A549 (cell line): ENCODE measurements at places on chromosomes 12 and 14. TPM values are rescaled to one million over a fixed set of nuclear protein-coding genes. Genes with fewer than 3 reads are reported as not detected.

- no peak for DNase-seq
Observed at GRCh38 chr12:90575995-90576394, 379.0 kb downstream of the CCER1 start.

- peak; percentile 91 for DNase-seq
Observed at GRCh38 chr12:14384783-14385638, 19.5 kb downstream of the ATF7IP start.

DNA sequence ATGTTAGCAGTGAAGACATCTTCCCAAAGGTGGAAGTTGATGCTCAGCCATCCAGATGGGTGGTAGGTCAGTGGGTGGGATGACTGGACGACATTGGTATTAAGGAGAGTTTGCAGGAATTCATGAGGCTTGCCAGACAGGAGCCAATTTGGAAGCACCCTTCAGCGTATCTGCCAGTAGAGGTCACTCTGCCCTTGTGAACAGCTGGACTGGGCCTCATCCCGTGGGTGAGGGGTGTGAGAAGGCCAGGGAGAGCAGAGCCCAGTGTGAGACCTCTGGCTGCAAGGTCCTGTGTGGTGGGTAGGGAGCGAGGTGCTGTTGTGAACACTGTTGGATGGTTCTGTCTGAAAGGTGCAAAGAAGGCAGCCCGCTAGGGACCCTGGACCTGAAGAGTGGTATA, 37.7 kb downstream of the SLC5A8 start:
- DNase-seq, result no peak

- peak; percentile 75 for DNase-seq
Observed at GRCh38 chr12:43882578-43883178, 46.8 kb downstream of the TMEM117 start.

- DNase-seq, result no peak
Observed at GRCh38 chr14:103095210-103095778, 769 bp downstream of the EXOC3L4 start.

Gene PLBD1
- 4.0 to 6.0 TPM (median 4.9 TPM) in 3 replicates for polyA plus RNA-seq

DNA sequence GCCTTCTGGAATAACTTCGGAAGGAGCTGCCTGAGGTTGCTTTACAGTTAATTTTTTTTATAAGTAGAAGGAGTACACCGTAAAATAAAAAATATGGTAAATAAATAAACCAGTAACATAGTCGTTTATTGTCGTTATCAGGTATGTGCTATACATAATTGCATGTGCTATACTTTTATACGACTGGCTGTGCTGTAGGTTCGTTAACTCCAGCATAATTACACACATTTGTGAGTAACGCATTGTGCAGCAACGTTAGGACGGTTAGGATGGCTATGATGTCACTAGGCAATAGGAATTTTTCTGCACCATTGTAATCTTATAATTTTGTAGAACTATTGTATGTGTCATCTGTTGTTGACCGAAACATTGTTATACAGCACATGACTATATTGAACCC, 8.5 kb downstream of the EXD2 start:
- no peak for DNase-seq

Gene PRB2
- polyA plus RNA-seq, result not detected in 3 replicates

GRCh38 chr14:47149326-47149725, 497.7 kb upstream of the RPL10L start:
- no peak for DNase-seq

DNA sequence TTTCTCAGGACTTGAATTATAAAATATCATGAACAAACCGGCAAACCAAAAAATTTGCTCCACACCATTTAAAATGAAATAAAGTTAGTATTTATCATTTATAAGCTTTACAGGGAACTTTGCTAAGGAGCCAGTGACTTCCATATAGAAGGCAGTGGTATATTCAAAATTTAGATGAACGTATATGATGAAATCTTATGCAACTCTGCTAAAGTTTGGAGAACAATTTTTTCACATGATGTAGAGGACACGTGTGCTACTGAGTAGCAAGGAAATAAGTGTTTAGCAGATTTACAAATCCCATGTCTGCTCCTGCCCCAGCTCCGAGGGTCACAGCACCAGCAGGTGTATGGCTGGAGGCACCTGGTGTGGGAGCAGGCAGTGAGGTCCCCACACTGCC, 70.8 kb upstream of the IFNG-AS1 start:
- DNase-seq, result no peak

GRCh38 chr14:77026930-77027537, 1.5 kb downstream of the IRF2BPL start:
- DNase-seq, result peak; percentile 69

GRCh38 chr12:30990316-30990715, 63.8 kb downstream of the TSPAN11 start:
- no peak for DNase-seq

Gene SMOC1
- polyA plus RNA-seq, result 10.0 to 13.3 TPM (median 12.2 TPM) in 3 replicates

DNA sequence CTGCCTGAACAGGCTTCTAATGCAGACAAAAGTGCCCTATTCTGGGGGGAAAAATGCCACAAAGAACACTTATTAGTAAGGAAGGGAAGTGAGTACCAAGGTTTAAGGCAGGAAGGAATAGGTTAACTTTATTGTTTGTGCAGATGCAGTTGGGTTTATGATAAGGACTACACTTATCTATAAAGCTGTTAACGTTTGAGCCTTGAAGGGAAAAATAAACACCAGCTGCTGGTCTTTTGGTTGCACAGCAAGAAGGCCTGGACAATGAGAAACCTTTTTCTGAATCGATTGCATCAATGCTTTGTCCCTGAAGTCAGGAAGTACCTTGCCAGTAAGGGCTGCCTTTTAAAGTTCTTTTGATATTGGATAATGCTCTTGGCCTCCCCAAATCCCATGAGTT, 407.8 kb downstream of the ATP23 start:
- no peak for DNase-seq

- DNase-seq, result no peak
Observed at GRCh38 chr14:63578300-63578699, 35.1 kb upstream of the PPP2R5E start.

Gene CLMN
- polyA plus RNA-seq, result 2.9 to 4.3 TPM (median 3.3 TPM) in 3 replicates

DNA sequence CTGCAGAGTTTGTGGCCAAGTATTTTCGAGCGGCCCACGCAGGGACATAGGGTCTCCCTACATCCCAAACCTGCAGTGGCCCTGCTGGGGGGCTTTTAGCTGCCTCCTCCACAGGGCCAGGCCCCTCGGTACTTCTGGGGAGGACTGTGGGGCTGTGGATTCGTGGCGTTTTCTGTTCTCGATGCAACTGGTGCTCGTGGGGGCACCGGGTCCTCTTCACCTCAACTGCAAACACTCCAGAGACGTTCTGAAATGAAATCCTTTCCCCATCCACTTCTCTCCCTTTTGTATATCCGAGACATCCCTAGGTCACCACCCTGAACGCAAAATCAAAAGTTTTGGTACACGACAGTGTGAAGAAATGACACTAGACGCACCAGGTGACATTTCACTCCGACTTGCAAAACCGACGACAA, 2.3 kb downstream of the RFX4 start:
- DNase-seq, result no peak

Gene OVCH1
- polyA plus RNA-seq, result not detected in 3 replicates

DNA sequence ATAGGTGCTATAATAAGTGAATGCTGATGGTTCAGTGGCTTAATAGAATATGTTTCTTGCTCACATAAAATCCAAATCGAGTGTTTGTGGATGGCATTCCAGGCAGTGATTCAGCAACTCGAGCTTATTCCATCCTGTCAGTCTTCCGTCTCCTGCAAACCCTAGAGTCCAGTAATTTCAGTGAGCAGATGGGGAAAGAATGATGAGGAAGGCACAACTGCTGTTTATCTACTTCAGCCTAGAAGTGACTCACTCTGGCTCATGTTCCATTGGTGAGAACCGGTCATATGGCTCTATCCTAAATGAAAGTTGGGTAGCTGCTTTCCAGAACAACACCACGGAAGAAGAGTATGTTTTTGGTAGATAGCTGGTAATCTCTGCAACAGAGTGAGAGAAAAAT, 421.8 kb upstream of the PDE3A start:
- peak; percentile 82 for DNase-seq

- peak; percentile 12 for DNase-seq
Observed at GRCh38 chr14:88929656-88930436, 105.4 kb downstream of the TTC8 start.

Gene ITGA7
- 1.7 to 2.0 TPM (median 1.9 TPM) in 3 replicates for polyA plus RNA-seq

DNA sequence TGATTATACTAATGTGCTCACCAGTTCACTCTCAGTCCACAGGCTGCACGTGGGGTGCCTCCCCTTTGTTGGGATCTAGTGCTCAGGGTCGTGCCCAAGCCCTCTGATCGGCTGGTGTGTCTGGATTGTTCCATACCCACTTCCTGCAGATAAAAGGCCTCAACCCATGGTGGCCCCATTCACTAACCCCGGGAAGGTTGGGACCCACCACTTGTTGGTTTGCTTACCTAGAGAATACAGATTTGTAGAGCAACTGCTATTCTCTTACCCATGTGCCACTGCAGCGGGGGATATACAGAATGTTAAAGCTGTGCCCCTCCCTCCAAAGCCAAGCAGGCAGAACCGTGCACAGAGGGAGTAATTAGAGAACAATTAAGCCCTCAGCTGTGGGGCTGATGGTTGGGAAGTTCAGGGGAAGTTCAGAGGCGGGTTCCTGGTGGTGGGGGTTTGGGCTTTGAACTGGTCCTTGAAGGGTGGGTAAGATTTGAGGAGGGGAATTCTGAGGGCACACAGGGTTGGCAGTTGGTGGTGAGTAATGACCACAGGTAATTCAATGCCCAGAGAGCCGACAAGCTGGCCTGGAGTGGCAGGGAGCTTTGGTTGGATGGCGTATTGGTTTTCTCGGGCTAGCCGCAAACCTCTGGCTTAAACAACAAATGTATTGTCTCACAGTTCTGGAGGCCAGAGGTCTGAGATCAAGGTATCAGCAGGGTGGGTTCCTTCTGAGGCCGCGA, 68.8 kb downstream of the ADCK1 start:
- DNase-seq, result no peak

GRCh38 chr12:25806271-25806670, 152.2 kb upstream of the RASSF8 start:
- DNase-seq, result no peak

- DNase-seq, result no peak
Observed at GRCh38 chr12:52634266-52635056, 16.1 kb upstream of the KRT73 start.

- peak; percentile 20 for DNase-seq
Observed at GRCh38 chr14:93903342-93904184, 23.6 kb upstream of the FAM181A start.

DNA sequence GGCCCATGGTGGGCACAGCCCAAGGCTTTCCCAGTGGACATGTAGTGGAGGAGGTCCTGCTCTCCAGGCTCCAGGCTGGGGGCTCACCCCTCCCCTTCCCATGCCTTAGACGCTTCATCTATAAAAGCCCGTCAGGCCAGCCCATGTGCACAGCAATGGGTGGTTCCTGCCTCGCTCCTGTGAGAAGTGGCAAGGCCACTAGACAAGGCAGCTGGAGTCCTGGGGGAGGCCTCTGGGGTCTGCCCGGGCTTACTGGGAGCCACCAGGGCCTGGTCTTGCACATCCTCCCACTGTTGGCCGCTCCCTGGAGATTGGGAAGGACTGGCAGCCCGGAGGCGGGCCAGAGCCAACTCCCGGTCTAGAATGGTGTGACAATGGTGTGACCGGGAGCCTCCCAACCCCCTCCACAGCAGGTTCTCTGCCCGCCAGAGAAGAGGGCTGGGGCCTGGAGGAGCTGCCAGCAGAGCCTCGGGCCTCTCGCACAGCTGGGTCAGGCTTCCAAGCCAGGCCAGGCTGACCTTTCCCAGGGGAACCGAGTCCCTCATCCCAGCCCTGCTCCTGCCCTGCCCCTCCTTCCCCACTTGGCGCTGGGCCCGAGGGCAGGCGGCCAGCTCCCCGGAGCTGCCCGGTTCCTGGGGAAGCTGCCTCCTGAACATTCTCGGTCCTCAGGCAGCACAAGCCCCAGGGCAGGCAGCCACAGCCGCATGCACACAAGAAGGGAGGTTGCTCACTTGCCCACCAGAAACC, 97.9 kb downstream of the RFLNA start:
- no peak for DNase-seq

Gene BHLHE41
- polyA plus RNA-seq, result 0.52 to 1.1 TPM (median 0.81 TPM) in 3 replicates

DNA sequence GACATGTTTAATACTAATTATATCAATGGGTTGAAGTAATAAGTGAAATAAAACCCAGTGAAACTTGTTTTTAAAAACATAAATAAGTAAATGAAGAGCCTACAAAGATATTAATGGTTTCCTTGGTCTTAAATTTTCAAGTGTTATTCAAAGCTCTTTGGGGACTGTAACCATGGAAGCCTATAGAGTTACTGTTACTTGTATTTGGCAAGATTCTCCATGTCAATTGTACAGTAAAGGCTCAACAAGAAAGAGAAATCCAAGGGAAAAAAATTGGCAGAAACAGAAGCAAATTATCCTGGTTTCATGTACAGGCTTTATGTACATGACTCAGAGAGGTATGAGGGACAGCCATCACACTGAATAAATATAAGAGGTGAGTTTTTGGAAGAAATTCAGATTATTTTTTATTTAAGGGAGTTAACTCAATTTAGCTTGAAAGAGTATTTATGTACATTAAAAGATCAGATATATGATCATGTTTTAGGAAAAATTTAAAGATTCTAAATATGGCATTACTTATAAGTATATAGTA, 151.1 kb upstream of the HMGA2 start:
- no peak for DNase-seq

DNA sequence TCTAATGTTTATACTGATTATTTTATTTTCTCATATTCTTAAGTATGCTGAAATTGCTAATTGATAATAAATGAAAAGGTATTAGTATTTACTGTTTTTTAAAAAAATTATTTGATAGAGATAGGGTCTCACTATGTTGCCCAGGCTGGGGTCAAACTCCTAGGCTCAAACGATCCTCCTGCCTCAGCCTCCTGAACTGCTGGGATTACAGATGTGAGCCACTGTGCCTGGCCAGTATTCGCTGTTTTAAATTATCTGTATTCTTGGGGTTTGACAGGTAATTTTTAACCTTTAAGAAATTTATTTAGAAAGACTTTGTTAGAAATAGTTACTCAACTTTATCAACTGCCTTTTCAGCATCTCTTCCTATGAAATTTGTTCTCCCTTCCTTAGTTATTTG, 32.2 kb downstream of the RAN start:
- DNase-seq, result no peak

GRCh38 chr12:452667-453210, 7.0 kb upstream of the B4GALNT3 start:
- DNase-seq, result no peak

GRCh38 chr14:90728951-90729350, 87.3 kb downstream of the TTC7B start:
- no peak for DNase-seq
